ENCODE measurements at places on chromosomes 6 and 20.

- peak; percentile 15 for DNase-seq
- H3K27me3 ChIP-seq = peaks cover 61% of the 10 kb centered on the region
- peak within 1 kb of the TSS; percentile 45 for H3K4me3 ChIP-seq
- no peaks in the 10 kb centered on the region for H3K4me1 ChIP-seq
- no peak within 1 kb of the TSS for H3K27ac ChIP-seq
Observed at GRCh38 chr6:99349171-99350141, at the start of gene FAXC. TSS of gene FAXC (minus strand) at chr6:99349674. CDS start at chr6:99349372, 302 bp downstream.

GRCh38 chr6:33567836-33568235, 12.2 kb downstream of the BAK1 start:
- peaks cover 36% of the 10 kb centered on the region for H3K4me1 ChIP-seq
- H3K27me3 ChIP-seq = no peaks in the 10 kb centered on the region
- no peak overlapping the region for H3K27ac ChIP-seq
- peaks cover 27% of the 10 kb centered on the region for H3K36me3 ChIP-seq
- no peak for DNase-seq
- H3K4me3 ChIP-seq = no peak overlapping the region

DNA sequence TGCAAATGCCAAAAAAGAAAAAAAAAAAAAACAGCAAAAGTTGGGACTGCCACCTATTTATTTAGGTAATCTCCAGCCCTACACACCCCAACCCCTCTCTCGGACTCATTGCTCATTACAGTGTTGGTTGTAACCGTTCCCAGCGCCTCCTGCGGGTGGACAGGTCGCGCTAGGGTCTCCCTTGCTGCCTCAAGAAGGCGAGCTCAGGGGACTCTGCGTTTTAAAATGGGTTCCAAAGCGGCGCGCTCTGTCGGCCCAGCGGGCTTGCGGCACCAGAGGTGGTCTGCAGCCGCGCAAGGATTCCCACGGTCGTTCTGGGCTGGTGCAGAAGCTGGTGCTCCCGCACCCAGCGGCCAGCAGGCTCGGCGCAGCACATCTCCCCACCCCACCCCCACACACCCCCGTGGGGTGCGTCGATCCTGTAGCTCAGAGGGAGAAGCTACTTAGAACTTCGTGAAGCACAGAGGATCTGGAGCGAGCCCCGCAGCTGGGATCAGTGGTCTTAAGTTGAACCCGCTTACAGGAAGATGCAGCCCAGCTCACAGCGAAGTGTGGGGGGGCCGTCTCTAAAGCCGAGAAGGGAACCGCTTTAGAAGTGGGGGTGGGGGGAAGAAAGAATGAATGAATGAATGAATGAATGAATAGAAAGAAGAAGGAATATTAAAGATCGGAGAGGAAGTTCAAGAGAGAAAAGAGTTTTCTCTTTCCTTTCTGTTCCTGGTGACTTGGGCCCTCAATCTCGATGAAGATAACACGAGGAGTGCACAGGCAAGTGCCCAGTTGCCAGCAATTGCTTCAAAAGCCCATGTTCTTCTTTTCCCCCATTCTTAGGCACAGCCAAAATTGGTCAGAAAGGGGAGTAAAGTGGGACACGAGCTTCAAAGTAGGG, 780 bp downstream of the TFAP2A start:
- peak overlapping the region; percentile 1 for H3K27ac ChIP-seq
- peak overlapping the region; percentile 72 for H3K4me3 ChIP-seq
- H3K36me3 ChIP-seq = peaks cover 20% of the 10 kb centered on the region
- H3K4me1 ChIP-seq = peaks cover 35% of the 10 kb centered on the region
- DNase-seq = no peak

DNA sequence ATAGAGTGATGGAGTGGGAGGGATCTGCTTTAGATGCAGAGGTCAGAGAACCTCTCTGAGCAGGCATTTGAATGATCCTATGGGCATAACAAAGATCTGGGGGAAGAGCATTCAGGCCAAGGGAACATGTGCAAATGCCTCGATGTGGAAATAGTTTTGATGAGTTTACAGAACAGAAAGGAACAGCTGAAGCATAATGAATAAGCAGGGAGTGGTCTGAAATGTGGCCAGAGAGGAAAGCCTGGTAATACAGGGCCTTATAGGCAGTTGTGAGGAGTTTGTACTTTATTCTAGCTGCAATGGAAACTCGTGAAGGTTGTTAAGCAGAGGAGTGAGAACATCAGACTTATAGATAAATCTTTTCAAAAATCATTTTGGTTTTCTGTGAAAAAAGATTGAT, 33.0 kb upstream of the ME1 start:
- H3K4me1 ChIP-seq = no peaks in the 10 kb centered on the region
- DNase-seq = no peak
- no peaks in the 10 kb centered on the region for H3K27me3 ChIP-seq
- H3K27ac ChIP-seq = no peak overlapping the region
- no peak overlapping the region for H3K4me3 ChIP-seq
- H3K36me3 ChIP-seq = no peaks in the 10 kb centered on the region

DNA sequence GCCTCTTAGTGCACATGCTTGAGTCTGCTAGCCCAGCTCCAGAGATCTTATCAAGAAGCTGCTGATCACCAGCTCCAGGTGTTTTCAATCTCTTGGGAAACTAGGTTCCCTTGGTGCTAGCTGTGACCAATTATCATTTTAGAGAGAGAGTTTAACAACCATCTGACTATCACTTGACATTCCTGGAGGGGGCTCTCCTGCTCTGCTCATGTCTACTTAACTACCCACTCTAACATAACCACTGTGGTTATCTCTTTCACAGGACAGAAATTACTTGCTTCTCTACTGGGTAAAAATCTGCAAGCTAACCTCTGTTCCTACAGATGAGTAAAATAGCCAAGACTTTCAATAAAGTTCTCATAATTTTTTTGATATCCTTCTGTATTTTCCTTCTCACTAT, 823.4 kb upstream of the GJE1 start:
- H3K36me3 ChIP-seq = no peaks in the 10 kb centered on the region
- DNase-seq = no peak

GRCh38 chr6:106874481-106874880, 100.0 kb downstream of the CD24 start:
- H3K4me1 ChIP-seq = no peaks in the 10 kb centered on the region
- no peaks in the 10 kb centered on the region for H3K36me3 ChIP-seq
- peaks cover 4% of the 10 kb centered on the region for H3K27me3 ChIP-seq
- no peak for DNase-seq
- H3K4me3 ChIP-seq = no peak overlapping the region

DNA sequence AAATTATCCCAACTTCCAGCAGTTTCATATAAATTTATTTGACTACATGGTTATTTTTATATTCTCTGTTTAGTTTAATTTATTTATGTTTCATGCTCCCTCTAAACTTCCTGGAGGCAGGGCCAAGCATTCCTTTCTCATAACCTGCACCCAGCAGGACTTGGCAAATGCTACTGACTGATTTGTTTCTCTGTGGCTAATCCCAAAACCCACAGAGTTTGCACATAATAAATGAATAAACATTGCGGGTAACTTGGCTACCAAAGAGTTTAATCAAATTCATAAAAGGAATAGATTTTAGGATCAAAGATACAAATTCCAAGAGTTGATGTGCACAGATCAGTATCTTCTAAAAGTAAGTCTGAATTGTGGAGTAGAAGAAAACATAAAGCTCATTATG, 239.5 kb downstream of the SLC35F1 start:
- no peaks in the 10 kb centered on the region for H3K27me3 ChIP-seq
- H3K36me3 ChIP-seq = no peaks in the 10 kb centered on the region
- no peaks in the 10 kb centered on the region for H3K4me1 ChIP-seq
- DNase-seq = no peak
- no peak overlapping the region for H3K4me3 ChIP-seq
- no peak overlapping the region for H3K27ac ChIP-seq

GRCh38 chr6:110352563-110353262, 5.4 kb downstream of the METTL24 start:
- peaks cover 11% of the 10 kb centered on the region for H3K4me1 ChIP-seq
- H3K27ac ChIP-seq = no peak overlapping the region
- H3K36me3 ChIP-seq = no peaks in the 10 kb centered on the region
- no peak for DNase-seq

- H3K27ac ChIP-seq = no peak overlapping the region
- H3K4me3 ChIP-seq = no peak overlapping the region
- no peaks in the 10 kb centered on the region for H3K36me3 ChIP-seq
- no peaks in the 10 kb centered on the region for H3K4me1 ChIP-seq
- no peak for DNase-seq
Observed at GRCh38 chr6:29502597-29502996, 14.8 kb upstream of the MAS1L start.

DNA sequence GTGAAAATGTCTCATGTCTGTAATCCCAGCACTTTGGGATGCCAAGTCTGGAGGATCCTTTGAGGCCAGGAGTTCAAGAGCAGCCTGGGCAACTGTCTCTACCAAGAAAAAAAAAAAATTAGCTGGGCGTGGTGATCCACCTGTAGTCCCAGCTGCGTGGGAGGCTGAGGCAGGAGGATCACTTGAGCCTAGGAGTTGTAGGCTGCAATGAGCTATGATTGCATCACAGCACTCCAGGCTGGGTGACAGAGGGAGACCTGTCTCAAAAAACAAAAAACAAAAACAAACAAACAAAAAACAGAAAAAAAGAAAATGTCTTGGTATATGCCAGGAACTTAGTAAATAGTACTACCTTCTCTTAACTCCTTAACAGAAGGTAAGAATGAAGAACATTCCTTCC, 31.4 kb upstream of the TMEM14A start:
- no peaks in the 10 kb centered on the region for H3K36me3 ChIP-seq
- H3K4me3 ChIP-seq = no peak overlapping the region
- peaks cover 19% of the 10 kb centered on the region for H3K27me3 ChIP-seq
- DNase-seq = no peak

- H3K4me3 ChIP-seq = no peak overlapping the region
- DNase-seq = no peak
- no peaks in the 10 kb centered on the region for H3K27me3 ChIP-seq
- no peak overlapping the region for H3K27ac ChIP-seq
- peaks cover 6% of the 10 kb centered on the region for H3K4me1 ChIP-seq
- peaks cover 16% of the 10 kb centered on the region for H3K36me3 ChIP-seq
Observed at GRCh38 chr6:155274533-155274932, 10.7 kb downstream of the CLDN20 start.

- peaks cover 58% of the 10 kb centered on the region for H3K36me3 ChIP-seq
- H3K27me3 ChIP-seq = no peaks in the 10 kb centered on the region
- no peak overlapping the region for H3K4me3 ChIP-seq
- H3K4me1 ChIP-seq = peaks cover 91% of the 10 kb centered on the region
- DNase-seq = no peak
Observed at GRCh38 chr20:51487565-51488268, 54.8 kb downstream of the NFATC2 start.

DNA sequence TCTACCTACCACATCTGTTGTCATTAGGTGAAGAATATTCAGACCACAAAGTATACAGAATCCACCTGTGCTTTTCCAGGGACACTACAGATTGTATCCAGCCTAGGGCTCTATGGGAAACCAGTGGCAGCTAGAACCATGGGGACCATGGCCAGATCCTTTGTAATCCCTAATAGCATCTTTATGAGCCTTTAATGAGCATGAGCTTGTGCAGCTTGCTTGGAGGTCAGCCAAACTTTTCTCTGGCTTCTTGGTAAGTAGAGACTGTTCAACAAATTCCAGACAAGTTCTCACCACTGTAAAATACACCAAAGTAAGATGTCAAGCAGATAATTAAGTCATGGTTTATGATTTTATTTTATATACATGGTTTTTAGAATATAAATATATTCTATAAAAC, 301.6 kb upstream of the ADGRB3 start:
- no peaks in the 10 kb centered on the region for H3K4me1 ChIP-seq
- H3K4me3 ChIP-seq = no peak overlapping the region
- no peaks in the 10 kb centered on the region for H3K27me3 ChIP-seq
- no peaks in the 10 kb centered on the region for H3K36me3 ChIP-seq

DNA sequence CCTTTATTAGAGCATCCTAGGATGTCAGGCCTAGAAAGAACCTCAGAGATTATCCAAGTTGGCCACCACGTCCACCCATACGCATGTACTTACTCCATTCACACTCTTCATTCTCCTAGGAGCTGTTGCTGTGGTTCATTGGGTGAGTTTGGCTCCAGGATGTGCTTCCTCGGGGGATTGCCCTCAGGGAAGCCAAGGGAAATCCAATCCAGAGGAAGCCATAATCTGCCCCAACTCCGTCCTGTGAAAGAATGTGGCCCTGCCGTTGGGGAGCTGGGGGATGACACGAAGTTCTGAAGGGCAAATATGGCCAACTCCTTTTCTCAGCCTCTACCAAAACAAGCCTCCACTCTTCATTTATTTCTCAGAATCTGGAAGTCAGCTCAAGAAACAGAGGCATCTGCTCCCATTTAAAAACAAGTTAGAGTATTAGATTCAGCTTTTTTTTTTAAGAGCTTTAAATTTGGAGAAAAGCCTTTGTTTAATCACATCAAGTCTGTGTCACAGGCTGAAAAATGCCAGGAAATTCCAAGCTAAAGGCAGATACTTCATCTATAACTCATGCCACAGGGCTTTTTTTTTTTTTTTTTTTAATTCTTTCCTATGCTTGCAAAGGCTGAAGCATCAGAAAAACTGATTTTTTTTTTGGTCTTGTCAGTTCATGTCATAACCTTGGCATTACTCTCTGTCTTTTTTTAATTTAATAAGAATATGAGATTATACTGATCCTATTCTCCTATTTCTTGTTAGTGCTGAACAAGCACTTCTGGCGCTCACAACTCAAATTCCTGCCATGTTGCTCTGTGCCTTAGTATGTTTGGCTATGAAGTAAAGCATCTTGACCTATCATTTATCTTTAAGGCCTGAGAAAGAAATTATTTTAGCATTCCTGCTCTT, 480.9 kb upstream of the MARCKS start:
- no peaks in the 10 kb centered on the region for H3K36me3 ChIP-seq
- no peaks in the 10 kb centered on the region for H3K4me1 ChIP-seq
- no peak overlapping the region for H3K4me3 ChIP-seq
- H3K27ac ChIP-seq = no peak overlapping the region

DNA sequence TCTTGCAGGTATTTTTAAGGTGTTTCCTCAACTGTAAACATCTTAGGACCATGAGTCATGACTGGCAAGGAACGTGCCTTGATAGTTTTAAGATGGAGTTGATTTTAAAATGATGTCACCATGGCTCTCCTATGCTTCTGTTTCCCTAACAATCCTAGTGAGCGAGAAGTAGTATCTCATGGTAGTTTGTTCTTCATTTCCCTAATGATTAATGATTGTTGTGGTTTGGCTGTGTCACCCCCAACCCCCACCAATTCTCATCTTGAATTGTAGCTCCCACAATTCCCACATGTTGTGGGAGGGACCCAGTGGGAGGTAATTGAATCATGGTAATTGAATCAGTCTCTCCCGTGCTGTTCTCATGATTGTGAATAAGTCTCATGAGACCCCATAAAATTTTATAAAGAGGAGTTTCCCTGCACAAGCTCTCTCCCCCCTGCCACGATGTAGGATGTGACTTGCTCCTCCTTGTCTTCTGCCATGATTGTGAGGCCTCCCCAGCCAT, 16.8 kb upstream of the BNIP5 start:
- H3K4me1 ChIP-seq = peaks cover 27% of the 10 kb centered on the region
- no peak overlapping the region for H3K27ac ChIP-seq
- H3K36me3 ChIP-seq = peaks cover 4% of the 10 kb centered on the region
- DNase-seq = no peak
- H3K27me3 ChIP-seq = peaks cover 16% of the 10 kb centered on the region

GRCh38 chr20:32970973-32971300, 33.3 kb downstream of the SUN5 start:
- H3K27me3 ChIP-seq = no peaks in the 10 kb centered on the region
- no peak overlapping the region for H3K4me3 ChIP-seq
- no peak overlapping the region for H3K27ac ChIP-seq
- H3K4me1 ChIP-seq = peaks cover 79% of the 10 kb centered on the region
- peaks cover under 1% of the 10 kb centered on the region for H3K36me3 ChIP-seq
- peak; percentile 22 for DNase-seq

- peak overlapping the region; percentile 30 for H3K27ac ChIP-seq
- H3K4me1 ChIP-seq = peaks cover 35% of the 10 kb centered on the region
- no peaks in the 10 kb centered on the region for H3K27me3 ChIP-seq
- no peaks in the 10 kb centered on the region for H3K36me3 ChIP-seq
Observed at GRCh38 chr20:53926428-53927028, 143.9 kb downstream of the BCAS1 start.

GRCh38 chr6:25446830-25447569, 167.8 kb downstream of the CARMIL1 start:
- peaks cover 10% of the 10 kb centered on the region for H3K4me1 ChIP-seq
- no peak overlapping the region for H3K27ac ChIP-seq
- no peak overlapping the region for H3K4me3 ChIP-seq
- no peak for DNase-seq

Data from activated CD4-positive, alpha-beta memory T cell treated with anti-CD3 and anti-CD28 coated beads for 36 hours (primary cell).